Activated CD4-positive, alpha-beta T cell treated with anti-CD3 and anti-CD28 coated beads, Interleukin-2, amount 10 ng/mL, durations not matched to agents 7 days and 5 days (primary cell): ENCODE measurements at places on chromosomes 2 and 18. TPM values are rescaled to one million over a fixed set of nuclear protein-coding genes. Genes with fewer than 3 reads are reported as not detected.

DNA sequence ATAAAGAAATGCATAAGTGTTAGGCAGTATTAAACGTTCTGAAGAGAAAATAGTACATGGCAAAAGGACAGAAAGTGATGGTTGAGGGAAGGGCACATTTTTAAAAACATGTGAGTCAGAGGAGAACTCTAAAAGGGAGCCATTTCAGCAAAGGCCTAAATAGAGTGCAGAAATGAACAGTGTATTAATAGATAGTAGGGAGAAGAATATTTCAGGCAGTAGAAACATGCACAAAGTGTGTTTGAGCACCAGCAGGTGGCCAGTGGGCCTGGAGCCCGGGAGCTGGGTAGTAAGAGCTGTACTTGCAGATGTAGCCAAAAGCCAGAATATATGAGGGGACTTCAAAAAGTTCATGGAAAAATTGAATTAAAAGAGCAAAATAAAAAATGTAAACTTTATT, 288.1 kb upstream of the FIGN start:
- DNase-seq = no peak

- no peak for DNase-seq
These were observed 268.6 kb upstream of the RAB6C start for GRCh38 chr2:129710670-129711495.

GRCh38 chr18:37552286-37552685, 13.3 kb downstream of the CELF4 start:
- no peak for DNase-seq

DNA sequence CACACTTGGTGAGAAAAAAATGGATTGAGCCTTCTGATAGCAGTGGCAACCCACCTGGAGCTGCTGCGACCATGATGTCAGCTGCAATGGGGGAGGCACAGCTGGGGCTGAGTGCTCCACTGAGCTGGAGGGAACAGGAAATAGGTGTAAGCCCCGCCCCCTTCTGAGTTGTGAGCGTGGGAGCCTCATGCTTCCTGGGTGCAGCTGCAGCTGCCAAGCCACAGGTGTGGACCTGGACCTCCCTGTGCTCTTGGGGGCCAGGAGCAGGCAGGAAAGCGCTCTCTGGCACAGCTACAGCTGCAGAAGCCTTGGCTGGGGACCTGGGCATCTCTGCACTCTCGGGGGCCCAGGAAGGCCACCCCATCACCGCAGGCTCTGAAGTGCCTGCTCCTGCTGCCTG, 970.6 kb downstream of the DCDC2C start:
- peak; percentile 8 for DNase-seq

DNA sequence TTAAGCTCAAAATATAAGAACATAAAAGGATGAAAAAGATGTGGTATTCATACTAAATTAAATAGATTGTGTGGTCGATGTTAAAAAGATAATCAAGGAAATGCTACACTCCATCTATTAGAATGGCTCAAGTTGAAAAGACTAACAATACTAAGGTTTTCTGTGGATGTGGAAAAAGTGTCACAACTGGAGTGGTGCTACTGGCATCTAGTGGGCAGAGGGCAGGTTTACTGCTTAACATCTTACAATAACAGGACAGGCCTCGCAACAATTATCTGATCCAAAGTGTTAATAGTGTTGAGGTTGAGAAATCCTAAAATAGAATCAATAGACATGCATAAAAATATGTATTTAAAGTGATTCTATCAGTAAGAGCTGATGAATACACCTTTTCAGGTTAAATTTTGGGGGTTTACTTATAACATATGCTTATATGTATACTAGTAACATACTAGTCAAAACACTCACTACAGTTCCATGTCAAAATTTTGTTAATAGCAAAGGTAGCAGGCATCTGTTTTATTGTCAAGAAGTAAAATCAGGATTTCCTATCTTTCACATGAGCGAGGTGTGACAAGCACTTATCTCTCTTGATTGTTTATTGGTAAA, 91.5 kb upstream of the TMEFF2 start:
- no peak for DNase-seq

DNA sequence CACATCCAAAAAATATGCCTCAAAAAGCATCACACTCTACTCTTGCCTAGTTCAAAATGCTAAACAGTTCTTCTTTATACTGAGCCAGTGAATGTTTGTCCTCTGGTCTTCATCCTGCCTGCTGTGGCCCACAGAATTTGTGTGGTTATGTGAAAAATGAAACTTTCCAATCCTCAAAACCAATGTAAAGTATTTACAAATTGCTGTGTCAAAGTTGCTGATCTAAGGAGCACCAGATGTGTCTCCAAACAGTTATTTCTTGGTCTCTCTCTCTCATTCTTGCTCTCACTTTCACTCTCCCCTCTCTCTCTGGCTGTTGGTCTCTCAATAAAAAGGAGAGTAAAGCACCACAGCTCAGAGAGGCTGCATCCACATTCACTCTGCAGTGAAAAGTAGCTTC, 23.0 kb downstream of the EPHA4 start:
- no peak for DNase-seq

GRCh38 chr2:232387451-232388171, 9.1 kb downstream of the ALPP start:
- no peak for DNase-seq

DNA sequence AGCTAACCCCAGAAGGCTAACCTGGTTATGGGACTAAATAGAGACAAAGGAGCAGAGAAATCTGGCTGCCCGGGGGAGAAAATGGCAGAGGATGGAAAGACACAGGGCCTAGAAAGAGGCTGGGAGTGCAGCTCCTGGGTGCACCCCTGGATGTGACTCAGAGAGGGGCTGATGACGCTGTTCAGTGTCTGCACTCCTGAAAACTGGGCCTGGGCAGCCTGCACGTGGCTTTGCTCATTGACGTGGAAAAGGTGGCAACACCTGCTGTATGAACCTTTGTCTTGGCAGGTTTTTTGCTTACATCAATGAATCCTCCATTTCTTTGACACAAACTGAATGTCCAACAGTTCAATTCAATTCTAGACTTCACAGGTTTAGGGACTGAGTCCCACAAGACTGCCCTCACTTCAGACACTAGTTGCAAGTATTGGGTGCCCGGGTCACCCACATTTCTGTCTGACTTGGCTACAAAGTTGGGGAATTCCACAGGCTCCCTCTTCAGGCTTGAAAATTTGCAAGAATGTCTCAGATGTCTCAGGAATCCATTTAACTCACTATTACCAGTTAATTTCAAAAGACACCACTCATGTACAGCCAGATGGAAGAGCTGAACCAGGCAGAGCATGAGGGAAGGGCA, 47.3 kb upstream of the PUM2 start:
- DNase-seq = no peak

- no peak for DNase-seq
These were observed 45.3 kb downstream of the ADCYAP1 start for GRCh38 chr18:949724-950631.

DNA sequence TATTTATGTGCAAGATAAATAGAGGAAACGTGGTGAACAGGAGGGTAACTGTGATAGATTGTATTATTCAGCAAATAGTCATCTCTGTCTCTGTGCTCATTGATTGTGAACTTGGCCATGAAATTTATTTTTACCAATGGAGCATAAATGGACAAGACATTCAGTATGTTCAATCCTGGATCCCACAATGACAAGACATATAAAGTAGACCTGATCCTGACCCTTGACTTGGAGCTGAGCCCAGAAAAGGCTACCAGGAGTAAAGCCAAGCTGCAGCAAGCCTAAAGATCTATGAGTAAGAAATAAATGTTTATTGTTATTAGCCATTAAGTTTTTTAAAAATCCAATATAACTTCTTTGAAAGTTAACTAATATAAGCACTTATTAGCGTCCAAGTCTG, 531.2 kb downstream of the PIK3C3 start:
- DNase-seq = no peak

DNA sequence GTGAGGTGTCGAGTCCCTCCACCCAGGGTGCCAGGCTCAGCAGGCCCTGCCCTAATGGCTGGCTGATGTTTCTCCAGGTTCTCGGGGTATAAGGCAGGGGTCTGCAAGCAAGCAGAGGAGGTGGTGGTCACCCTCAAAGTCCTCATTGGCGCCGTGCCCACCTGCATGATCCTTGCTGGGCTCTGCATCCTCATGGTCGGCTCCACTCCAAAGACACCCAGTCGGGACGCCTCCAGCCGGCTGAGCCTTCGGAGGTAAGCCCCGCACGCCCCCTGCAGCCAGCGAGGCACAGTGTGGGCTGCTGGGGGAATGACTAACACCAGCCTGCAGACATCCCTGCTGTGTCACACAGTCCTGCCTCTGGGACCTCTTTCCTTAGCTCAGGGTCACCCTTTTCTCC, 14.1 kb downstream of the MFSD2B start:
- DNase-seq = no peak

The IL36A gene
- total RNA-seq = not detected

The PLGLB1 gene
- total RNA-seq = 4.7 TPM

The SLC30A3 gene
- 0.45 TPM for total RNA-seq

The PROKR1 gene
- total RNA-seq = not detected

The COL4A4 gene
- total RNA-seq = 0.06 TPM
